ENCODE measurements at places on chromosomes 13 and 19.

- no peak for DNase-seq
These were observed 11.3 kb upstream of the UBL3 start for GRCh38 chr13:29861694-29862110.

DNA sequence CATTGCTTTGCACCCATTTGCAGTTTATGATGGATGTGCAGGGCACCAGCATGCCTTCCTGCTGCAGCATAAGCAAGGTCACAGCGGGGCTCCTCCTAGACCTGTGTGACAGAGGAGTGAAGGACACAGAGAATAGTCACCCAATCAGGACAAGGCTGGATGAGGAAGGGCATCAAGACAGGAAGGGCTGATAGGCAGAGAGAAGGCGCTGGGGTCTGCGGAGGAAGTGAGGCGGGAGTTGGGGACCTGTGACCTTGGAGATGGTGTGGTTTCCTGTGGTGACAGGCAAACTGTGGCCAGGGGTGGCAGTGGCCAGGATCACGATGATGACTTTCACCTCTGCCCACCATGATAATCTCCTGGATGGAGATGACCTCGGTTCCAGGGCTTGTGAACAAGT, 16.4 kb upstream of the KCTD15 start:
- DNase-seq: no peak

DNA sequence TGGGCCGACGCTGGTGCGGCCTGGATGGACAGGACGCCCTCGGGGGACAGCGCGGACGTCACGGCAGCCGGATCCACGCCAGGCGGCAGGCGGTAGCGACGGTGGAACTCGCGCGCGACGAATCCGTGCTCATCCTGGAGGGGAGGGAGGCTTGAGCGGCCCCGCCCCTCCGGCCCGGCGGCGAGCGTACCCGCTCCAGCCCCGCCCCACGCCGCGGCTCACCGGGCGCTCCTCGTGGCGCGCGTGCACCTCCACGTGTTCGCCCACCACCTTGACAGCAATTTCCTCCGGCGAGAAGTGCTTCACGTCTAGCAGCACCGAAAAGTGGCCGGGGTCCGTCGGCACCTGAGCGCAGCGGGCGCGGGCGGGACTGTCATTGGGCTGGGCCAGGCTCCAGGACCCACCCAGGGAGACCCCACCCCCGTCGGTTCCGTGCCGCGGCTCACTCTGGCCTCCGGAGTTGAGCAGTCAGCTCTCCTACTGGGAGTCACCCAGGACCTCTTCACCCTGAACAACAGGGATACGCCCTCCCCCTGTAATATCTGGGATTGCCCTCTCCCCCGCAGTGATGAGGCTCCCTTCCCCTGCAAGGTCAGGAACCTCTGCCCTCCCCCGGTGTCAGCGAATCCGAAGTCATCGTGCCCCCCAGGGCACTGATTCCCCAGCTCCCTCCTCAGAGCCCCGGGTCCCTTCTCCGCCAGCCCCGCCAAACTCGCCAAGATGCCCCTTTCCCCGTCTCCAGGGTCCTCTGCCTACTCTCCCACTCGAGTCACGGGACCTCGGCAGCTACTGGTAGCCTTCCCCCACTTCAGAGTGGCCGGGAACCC, 1.1 kb downstream of the HSPB6 start:
- DNase-seq: no peak

GRCh38 chr13:111165241-111166010, 50.3 kb downstream of the ARHGEF7 start:
- no peak for DNase-seq

- DNase-seq: no peak
These were observed 298 bp upstream of the FAM98C start for GRCh38 chr19:38402623-38402966.

DNA sequence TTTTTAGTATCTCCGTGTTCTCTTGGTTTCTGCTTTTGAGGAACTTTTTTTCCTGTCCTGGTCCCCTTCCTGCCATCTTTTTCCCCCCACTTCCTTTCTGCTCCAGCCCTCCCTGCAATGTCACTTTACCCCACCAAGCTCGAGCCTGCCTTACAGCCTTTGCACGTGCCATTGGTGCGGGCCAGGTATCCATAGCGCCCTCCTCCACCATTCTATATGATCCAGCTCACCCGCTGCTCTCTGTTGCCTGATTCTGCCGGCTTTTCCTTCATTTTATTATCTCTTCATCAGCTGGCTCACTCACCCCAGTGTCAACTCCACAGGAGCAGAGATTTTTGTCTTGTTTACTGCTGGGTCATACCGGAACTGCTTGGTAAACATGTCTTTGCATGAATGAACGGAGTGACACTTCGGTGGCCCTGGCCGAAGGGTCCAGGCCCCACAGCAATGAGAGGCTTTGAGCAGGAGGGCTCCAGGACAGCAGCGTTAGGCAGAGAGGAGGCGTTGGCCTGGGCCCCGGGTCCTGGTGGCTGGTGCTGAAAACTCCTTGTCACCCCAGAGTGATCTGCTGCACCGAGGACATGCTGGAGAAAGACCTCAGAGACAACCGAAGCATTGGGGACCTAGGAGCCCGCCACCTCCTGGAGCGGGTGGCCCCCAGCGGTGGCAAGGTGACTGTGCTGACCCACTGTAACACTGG, 1.2 kb downstream of the MRI1 start:
- no peak for DNase-seq

DNA sequence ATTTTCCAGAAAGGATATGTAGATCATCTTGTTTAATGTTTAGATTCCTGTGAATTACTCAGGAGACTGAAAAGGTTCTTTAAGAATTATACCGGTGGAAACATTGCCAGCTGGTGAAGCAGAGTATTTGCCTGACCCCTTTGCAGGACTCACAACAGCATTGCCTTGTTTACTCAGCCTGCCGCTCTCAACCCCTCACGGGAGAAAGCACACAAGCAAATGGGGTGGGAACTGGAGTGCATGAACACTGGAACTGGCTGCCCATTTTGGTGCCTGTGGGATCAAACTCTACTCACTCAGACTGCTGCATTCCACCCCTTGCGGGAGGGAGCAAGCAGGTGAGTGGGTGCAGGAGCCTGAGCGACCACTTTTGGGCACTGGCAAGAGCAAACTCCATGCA, 804.7 kb upstream of the SLITRK1 start:
- no peak for DNase-seq

DNA sequence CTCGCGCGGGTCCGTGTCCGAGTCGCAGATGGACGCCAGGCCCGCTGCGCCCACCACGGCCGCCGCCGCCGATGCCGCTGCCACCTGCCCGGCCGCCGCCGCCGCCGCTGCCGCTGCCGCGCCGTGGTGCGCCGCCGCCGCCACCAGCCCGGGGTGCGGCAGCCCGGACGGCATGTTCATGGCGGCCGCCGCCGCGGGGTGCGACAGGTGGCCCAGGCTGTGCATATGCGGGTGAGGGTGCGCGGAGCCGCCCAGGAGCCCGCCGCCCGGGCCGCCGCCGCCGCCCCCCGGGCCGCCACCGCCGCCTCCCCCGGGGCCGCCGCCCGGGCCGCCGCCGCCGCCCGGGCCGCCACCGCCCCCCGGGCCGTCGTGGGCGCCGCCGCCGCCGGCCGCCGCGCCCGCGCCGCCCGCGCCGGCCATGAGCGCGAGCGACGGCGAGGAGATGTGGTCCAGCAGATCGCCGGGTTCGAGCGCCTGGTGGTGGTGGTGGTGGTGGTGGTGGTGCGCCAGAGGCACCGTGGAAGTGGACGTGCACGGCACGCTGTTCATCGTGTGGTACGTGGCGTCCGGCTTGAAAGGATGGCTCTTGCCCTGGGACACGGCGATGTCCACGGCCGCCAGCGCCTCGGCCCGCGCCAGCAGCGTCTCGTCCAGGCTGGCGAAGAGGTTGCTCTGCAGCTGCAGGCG, 1.3 kb downstream of the POU4F1 start:
- DNase-seq: no peak

DNA sequence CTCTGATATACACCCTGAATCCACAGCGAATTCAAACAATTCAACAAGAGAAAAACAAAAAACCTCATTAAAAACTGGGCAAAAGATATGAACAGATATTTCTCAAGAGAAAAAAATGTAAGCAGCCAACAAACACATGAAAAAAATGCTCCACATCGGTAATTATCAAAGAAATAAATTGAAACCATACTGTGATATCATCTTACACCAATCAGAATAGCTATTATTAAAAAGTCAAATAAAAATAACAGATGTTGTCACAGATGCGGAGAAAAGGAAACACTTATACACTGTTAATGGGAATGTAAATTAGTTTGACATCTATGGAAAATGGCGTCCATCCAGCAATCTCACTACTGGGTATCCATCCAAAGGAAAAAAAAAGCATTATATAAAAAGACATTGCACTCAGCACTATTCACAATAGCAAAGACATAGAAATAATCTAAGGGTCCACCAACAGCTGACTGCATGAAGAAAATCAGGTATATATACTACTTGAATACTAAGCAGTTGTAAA, 1495.0 kb upstream of the PCDH20 start:
- DNase-seq: no peak

DNA sequence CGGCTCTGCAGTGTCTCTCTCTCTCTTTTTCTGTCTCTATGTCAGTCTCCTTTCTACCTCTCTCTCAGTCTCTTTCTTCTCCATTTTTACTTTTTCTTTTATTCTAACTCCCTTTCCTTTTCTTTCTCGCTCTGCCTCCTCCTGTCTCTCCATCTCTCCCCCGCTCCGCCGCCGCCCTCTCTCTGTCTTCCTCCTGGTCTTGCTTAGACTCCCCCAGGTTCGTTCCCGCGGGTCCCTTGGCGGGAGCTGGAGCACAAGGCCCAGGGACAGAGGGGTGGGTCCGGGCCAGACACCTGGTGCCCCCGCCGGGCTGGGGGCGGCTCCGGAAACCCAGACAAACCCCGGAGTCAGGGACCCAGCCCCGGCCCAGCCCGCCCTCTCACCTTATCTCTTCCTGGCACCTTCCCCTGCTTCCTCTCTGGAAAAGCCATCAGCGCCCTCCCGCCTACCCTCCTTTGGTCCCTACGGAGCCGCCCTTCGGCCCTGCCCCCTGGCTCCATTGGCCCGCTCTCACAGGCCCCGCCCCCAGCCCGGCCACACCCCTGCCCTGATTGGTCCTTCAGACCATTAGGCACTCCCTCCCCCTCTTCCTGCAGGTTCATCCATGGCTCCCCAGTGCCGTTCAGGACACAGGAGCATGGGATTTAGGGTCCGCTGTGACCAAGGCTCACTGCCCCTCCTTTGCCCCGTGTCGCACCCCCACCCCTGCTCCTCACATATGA, 15.4 kb upstream of the NOP53 start:
- peak; percentile 75 for DNase-seq

- DNase-seq: no peak
These were observed 7.2 kb downstream of the RAB20 start for GRCh38 chr13:110554227-110554836.

GRCh38 chr13:104553186-104553585, 1487.0 kb upstream of the SLC10A2 start:
- DNase-seq: no peak

DNA sequence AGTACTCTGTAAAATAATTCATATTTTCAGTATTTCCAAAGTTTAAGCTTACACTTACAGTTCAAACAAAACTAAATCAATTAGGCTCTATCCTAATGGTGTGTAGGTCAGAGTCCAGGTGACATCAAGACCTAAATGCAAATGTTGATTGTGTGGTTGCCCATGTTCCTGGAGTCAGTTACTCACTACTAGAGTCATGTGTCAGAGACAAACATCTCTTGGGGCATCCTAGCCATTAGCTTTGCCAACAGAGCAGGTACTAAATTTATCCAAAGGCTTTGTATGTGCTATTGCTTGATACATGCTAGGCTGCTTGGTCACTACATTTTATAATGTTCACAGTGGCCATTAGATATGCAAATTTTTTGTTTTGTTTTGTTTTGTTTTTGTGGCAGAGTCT, 11.7 kb downstream of the SPRY2 start:
- DNase-seq: no peak

DNA sequence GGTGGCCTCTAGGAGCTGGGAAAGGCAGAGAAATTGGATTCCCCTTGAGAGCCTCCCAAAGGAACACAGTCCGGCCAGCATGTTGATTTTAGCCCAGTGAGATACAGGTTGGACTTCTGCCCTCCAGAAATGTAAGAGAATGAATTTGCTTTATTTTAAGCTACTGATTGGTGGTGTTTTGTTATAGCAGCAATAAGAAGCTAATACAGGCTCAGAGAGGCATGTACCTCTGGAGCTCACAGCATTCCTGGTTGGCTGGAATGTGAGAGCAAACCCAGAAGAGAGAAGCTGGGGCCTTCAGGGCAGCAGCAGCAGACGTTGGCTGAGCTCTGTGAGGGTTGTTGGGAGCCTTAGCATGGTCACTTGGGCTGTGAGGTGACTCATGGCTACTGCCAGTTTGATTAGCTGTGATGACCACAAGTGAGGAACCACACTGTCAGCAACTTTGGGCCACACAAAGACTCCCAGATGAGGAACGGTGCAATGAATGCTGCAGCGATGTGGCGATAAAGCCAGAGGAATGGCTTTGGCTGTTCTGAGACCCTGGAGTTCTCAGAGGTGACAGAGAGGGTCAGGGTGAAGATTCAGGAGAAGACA, 80.1 kb downstream of the CYSLTR2 start:
- no peak for DNase-seq

DNA sequence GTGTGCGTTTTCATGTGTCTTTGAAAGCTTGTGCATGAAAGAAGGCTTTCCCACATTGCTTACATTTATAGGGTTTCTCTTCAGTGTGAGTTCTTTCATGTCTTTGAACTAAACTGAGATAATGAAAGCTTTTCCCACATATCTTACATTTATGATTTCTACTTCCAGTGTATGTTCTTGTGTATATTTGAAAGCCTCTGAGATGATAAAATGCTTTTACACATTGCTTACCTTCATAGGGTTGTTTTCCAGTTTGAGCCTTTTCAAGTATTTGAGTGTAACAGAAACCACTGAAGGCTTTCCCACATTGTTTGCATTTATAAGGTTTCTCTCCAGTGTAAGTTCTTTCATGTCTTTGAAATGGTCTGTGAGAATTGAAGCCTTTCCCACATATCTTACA, 9.8 kb upstream of the ZNF441 start:
- no peak for DNase-seq

DNA sequence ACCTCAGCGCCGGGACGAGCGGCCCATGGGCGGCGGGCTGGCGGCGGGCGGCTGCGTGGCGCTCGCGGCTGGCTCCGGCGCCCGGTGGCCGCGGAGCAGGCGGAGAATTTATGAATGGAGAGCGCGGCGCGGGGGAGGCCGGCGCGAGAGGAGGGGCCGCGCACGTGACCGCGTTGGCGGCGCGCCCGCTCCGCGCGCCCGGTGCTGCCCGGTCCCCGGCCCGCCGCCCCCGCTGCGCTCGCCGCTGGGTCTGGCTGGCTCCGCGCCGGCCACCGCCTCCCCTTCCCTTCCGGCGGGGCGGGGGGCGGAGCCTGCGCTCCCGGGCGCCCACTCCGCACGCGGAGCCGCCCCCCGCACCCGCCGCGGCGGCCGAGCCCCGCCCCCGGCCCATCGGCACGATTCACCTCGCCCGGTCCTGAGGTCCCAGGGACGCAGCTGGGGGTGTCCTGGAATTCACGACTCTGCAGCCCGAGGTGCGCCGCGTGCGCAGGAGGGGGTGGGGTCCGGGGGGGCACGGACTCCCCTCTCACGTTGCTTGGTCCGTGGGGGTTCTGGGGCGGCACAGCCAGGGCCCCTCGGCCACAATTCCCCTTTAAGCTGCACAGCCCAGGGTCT, at the start of gene CBARP:
Gene CBARP, minus strand, starts transcription at position 252 of the 615 bp plus-strand sequence. CDS start 1,905 bp downstream, outside the sequence.
- DNase-seq: no peak

Measured in KG1 (cell line).